Activated T-helper 1 cell treated with anti-CD3 and anti-CD28 coated beads, Interleukin-12 subunit alpha, Interleukin-12 subunit beta, Interleukin-2, Interleukin-4 antibody, amounts not matched to agents 30 ng/mL and 10 ng/mL and 1 ng/mL, durations not matched to agents 14 hours and 24 hours and 36 hours (primary cell): ENCODE measurements at places on chromosomes 13 and 19. TPM values are rescaled to one million over a fixed set of nuclear protein-coding genes. Genes with fewer than 3 reads are reported as not detected.
A peak's percentile ranks its signal among the peaks of the same experiment; 100 is the strongest.

GRCh38 chr19:53903055-53903680 lies 5.9 kb upstream of the CACNG7 start:
- no peak overlapping the region for H3K4me3 ChIP-seq
- peaks cover 3% of the 10 kb centered on the region for H3K36me3 ChIP-seq
- DNase-seq: peak; percentile 36
- peaks cover 25% of the 10 kb centered on the region for H3K27me3 ChIP-seq
- peaks cover 17% of the 10 kb centered on the region for H3K4me1 ChIP-seq
- no peak overlapping the region for H3K27ac ChIP-seq

- H3K27ac ChIP-seq: no peak overlapping the region
- H3K36me3 ChIP-seq: no peaks in the 10 kb centered on the region
- DNase-seq: no peak
- H3K4me3 ChIP-seq: no peak overlapping the region
- no peaks in the 10 kb centered on the region for H3K27me3 ChIP-seq
- H3K4me1 ChIP-seq: no peaks in the 10 kb centered on the region
These were observed 809.0 kb upstream of the SLITRK5 start for GRCh38 chr13:86862137-86862536.

DNA sequence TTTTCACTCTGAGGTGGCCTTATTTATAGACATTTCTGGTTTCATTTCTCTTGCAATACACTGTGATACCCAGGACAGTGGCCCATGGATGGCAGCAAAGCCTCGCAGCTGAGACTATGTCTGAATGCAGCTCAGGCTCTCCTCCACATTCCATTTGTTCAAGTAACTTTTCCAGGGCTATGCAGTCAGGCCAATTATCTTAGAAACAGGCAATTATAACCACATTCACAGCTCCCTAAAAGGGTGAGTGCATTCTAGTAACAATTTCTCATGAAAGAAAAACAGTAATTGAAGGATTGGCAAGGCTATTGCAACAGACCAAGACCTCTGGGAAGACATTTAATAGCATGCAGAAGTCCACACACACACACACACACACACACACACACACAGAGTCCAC lies 264.0 kb downstream of the TBC1D4 start:
- peaks cover 9% of the 10 kb centered on the region for H3K4me1 ChIP-seq
- no peaks in the 10 kb centered on the region for H3K36me3 ChIP-seq
- peaks cover 54% of the 10 kb centered on the region for H3K27me3 ChIP-seq
- DNase-seq: no peak

ADPRHL1 gene
- total RNA-seq: 0.32 and 0.62 TPM in 2 replicates

PTH2 gene
- total RNA-seq: not detected in 2 replicates

GRIN3B gene
- total RNA-seq: not detected in 2 replicates

DNA sequence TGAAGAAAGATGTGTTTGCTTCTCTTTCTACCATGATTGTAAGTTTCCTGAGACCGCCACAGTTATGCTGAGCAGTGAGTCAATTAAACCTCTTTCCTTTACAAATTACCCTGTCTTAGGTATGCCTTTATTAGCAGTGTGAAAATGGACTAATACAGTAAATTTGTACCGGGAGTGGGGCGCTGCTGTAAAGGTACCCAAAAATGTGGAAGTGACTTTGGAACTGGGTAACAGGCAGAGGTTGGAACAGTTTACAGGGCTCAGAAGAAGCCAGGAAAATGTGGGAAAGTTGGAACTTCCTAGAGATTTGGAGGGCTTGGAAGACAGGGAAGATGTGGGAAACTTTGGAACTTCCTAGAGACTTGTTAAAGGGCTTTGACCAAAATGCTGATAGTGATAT lies 9.2 kb upstream of the PDS5B start:
- peaks cover 3% of the 10 kb centered on the region for H3K27me3 ChIP-seq
- H3K36me3 ChIP-seq: peaks cover 2% of the 10 kb centered on the region
- DNase-seq: no peak

CAPN12 gene
- 1.1 and 2.5 TPM in 2 replicates for total RNA-seq

GRCh38 chr13:65844266-65844841 lies 1385.8 kb downstream of the PCDH9 start:
- DNase-seq: no peak
- H3K36me3 ChIP-seq: no peaks in the 10 kb centered on the region
- H3K27ac ChIP-seq: no peak overlapping the region
- no peak overlapping the region for H3K4me3 ChIP-seq
- no peaks in the 10 kb centered on the region for H3K27me3 ChIP-seq
- H3K4me1 ChIP-seq: no peaks in the 10 kb centered on the region

C19orf67 gene
- 0.67 and 1.1 TPM in 2 replicates for total RNA-seq

FFAR1 gene
- 0.12 and 0.18 TPM in 2 replicates for total RNA-seq
